Activated CD4-positive, alpha-beta T cell treated with anti-CD3 and anti-CD28 coated beads, Interleukin-2, amount 50 U/mL, for 4 hours (primary cell): ENCODE measurements at places on chromosomes 3 and 15.

DNA sequence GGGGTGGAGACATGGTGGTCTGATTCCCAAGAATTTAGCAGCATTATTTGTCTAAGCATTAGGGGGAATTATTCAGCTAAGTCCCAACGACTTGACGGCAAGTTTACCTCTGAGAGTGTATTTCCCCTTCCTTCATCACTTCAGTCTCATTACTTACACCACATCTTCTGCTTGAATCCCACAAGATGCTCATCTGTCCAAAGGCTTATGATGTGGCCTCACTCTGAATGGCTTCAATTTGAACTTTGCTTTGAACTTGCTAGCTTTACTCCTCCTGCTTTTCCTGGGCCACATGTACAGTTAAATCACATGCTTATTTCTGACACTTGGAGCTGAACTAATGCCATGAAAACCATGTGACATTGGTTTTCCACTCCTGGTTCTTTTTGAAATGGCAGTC, 231.3 kb upstream of the SATB1 start:
- DNase-seq = no peak

DNA sequence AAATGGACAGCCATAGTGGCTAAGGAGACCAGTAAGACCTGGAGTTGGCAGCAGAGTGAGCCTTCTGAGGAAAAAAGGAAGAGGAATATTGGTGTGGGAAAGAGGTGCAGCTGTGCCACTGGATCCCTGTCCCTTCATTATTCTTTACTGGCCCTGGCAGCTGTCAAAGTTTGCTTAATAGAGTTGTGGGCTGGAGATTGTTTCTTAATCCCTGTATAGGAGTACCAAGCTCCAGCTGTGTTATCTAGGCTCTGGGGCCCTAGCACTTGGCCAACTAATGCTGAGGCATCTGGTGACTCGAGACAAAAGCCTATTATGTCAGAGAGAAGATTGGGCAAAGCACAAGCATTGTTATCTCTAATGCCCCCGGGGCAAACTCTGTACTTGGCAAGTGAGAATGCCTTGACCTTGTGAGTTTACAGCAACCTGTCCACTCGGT, 61.4 kb downstream of the ZNF609 start:
- DNase-seq = no peak

- DNase-seq = no peak
Measured at GRCh38 chr3:81891055-81891895, 129.8 kb upstream of the GBE1 start.

GRCh38 chr3:64398006-64398405, 172.7 kb upstream of the PRICKLE2 start:
- DNase-seq = no peak

- DNase-seq = no peak
Measured at GRCh38 chr15:63474810-63475316, 29.5 kb upstream of the USP3 start.

GRCh38 chr3:52119826-52120225, 34.4 kb downstream of the POC1A start:
- DNase-seq = no peak

DNA sequence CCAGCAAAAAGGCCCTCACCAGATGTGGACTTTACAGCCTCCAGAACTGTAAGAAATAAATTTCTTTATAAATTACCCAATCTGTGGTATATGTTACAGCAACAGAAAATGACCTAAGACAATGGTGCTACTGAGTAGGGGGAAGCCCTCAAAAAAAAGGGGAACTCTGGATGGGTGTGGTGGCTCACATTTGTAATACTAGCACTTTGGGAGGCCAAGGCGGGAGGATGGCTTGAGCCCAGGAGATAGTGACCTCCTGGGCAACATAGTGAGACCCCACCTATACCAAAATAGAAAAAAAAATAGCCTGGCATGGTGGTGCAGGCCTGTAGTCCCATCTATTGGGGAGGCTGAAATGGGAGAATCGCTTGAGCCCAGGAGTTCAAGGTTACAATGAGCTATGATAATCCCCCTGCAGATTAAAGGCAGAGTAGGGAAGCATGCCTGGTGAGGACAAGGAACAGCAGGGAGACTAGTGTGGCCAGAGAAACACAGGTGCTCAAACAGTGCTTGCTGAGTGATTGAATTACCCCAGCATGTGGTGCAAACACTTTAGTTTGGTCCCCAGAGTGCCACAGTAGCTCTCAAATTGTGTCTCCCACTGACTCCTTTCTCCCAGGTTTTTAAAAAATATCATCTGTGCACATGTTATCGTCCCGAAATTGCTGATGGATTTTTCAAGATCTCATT, 13.9 kb upstream of the USP3 start:
- DNase-seq = no peak

DNA sequence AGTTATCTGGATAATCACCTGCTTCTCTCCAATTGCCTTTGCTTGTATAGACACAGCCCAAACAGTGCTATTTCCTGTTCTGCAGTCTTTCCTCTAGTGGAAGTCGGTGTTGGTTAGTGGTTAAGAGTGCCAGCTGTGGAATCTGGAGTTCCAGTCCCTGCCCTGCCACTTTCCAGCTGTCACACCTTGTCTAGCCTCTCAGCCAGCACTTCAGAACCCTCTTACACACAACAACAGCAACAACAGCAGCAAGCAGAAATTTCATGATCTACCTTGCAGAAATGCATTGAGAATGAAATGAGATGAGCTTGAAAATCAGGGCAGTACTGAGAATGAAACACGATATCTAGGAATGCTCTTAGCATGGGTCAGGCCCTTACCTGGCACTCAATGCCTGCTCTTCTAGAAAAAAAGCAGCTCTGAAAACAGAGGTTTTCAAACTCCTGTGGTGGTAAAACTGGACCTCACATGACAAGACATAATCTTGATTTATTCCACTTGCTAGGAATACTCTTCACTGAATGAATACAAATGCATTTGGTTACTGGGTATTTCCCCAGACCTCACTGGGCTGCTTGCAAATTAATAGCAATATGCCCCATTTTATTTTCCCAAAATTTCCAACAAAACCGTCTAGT, 3.3 kb upstream of the WNT5A start:
- DNase-seq = no peak

DNA sequence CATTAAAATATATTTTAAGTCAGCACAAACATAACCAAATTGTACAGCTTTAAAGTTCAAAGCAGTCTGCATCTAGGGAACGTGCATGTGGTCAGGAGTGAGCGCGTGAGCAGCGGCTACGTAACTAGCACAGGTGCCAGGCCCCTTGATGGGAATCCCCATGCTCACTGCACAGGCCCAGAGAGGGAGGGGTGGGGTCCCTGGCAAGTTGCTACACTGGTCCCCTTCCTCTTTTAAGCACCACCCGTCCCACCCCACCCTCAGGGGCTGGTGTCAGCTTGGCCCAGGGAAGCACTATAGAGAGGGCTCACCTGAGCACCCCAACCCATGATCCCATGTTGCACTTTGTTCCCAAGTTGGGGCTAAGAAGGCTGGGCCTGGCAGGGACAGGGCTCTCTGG, 835 bp upstream of the GMPPB start:
- no peak for DNase-seq

GRCh38 chr15:67508407-67508806, 12.5 kb upstream of the C15orf61 start:
- no peak for DNase-seq

DNA sequence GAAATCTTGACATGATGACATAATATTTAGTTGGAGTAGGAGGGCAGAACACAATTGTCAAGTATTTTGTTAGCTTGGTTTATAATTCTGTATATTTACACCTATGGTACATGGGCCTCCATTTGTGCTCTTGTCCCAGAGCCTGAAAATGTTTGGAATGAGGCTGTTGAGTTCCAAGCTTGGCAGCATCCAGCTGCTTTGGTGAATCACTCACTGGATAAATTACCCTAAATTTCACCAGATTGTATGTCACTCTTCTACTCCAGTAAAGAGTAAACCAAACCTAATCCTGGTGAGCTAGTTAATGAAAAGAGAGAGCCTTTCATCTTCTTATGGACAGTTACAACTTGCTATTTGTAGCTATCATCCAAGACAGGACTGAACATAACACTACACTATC, 928.7 kb downstream of the DIPK2A start:
- no peak for DNase-seq

DNA sequence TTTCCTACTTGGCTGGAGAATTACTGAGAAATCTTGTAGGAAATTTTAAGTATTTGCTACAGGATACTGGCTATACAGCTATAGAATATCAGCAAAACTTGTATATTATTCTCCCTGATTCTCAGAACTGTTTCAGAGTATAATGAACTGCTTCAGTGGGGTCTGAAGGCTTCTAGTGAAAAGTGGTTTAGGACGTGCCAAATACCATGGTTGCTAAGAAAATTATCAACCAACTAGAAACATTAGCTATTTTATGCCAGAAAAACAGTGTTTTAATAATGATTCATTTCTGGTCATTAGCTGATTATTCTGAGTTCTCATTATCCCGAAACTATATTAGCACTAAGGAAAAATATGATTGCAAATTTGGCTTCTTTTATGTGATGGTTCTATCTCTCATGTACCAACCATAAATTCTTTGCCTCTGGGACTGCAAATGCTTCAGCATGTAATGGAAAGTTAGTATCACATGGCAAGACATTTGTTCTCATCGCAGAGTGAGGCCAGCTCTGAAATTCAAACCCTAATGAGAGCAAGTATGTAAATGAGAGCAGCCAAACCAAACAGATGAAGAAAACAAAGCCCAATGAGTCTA, 11.0 kb upstream of the TSC22D2 start:
- no peak for DNase-seq

- DNase-seq = no peak
Measured at GRCh38 chr15:64149893-64150578, 1.5 kb upstream of the SNX22 start.

GRCh38 chr15:41631880-41632470, 28.2 kb upstream of the MGA start:
- DNase-seq = no peak
